CD4-positive, alpha-beta T cell (primary cell): ENCODE measurements at places on chromosomes 11 and 22.

- DNase-seq: no peak
Observed at GRCh38 chr11:112627588-112628045, 333.6 kb upstream of the NCAM1 start.

DNA sequence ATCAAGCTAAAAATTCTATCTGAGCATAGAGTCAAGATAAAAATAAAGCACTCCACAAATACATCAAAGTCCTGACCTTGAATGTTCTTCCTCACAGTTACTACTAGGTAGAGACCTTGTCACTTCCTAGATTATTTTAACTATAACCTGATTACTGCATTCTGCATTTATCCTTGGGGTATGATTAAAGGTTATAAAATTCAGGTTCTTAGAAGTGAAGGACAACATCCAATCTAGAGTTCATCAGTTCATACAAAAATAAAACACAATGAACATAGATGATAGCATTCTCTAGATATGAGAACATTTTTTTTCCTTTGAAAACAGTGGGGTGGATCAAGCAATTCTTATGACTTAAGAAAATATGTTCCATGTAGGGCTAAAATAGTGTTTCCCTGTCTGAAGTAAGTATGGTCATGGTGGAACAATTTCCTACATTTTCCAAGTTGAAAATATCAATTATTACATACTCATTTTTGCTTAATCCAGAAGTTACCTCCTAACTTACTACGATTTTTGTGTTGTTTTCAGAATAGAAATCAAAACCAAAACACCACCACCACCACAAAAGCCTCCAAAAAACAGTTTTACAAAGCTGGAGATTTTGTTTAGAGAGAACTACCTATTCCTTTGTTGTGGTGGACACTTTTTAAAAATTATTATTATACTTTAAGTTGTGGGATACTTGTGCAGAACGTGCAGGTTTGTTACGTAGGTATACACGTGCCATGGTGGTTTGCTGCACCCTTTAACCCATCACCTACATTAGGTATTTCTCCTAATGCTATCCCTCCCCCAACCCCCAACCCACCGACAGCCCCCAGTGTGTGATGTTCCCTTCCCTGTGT, 112.0 kb upstream of the DDI1 start:
- no peak for DNase-seq

GRCh38 chr22:50141462-50141861, 29.1 kb upstream of the PANX2 start:
- no peak for DNase-seq

- peak; percentile 24 for DNase-seq
Observed at GRCh38 chr22:31347251-31348008, 1.3 kb upstream of the PATZ1 start.

DNA sequence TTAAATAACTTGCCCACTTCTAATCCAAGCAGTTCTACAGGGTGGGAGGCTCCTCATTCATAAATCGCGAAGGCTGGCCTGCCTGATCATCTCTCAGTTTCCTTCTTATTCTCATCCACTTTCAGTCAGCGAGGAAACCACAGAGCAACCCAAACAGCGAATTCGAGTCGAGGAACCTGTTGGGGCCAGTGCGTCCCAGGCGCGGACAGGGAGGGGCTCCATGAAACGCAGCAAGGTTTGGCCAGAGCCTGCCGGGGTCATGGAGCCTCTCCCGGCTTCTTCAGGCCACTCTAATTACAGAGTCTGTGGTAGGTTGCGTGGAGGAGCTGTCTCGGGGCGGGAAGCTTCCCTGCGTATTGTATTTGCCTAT, 741 bp upstream of the NAV2 start:
- DNase-seq: no peak

DNA sequence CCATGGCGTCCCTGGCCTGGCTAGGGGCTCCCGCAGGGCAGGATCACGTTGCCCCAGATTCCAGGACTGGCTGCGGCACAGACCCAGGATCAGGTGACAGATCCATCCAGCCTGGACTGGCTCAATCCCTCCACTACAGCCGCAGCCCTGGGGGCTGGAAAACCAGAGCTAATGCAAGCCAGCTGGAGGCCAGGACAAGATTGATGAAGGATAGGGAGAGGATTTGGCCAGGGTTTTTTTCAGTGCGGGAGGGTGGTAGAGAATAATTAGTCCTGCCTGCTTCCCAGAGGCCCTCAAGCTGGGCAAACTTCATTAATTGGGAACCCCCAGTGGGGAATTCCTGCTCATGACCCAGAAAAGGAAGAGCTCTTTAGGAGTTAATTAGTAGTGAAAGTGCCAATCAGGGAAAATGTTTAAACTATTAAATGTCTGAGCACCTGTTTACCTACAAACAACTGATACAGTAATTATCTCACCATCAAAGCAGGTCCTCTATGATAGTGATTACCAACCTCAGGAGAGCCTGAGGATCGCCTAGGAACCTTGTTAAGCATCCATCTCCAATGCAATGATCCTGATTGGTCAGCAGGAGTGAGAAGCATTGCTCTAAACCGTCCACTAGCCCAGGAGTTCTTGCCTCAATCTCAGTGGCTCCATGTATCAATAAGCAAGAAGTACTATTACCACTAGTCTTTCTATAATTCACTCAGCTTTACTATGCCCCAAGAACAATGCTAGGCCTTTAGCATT, 33.0 kb upstream of the MYOD1 start:
- no peak for DNase-seq

DNA sequence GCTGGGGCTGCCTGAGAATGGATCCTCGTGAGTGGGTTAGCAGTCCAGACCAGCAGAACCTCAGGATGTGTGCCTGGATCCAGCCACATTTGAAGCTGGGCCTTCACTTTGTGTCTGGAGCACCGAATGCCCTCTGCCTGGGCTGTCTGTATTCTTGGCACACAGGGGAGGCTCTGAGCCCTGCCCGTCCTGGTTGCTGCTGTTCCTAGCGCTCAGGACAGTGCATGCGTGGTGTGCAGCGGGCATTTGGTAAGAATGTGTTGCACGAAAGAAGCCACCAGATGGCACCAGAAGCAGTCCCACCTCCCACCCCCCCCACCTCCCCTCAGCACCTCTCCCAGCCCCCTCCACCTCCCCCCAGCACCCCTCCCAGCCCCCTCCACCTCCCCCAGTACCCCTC, 4.1 kb upstream of the MAPK11 start:
- no peak for DNase-seq

DNA sequence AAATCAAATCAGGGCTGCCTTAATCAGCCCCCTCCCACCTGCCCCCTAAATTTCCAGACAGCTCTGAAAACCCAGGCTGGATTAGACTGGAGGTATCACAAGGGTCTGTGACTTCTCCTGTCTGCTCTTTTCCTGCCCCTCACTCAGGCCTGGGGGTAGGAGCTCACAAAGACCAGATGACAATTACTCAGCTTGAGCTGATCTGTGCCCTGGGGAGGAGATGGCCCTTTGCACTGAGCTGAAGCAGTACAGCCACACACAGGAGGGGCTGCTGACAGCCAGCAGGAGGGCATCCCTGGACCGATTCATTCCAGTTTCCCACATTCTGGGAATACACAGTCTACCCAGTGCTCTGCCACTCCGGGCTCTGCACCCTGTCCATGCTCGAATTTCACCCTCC, 4.2 kb downstream of the ABCC8 start:
- DNase-seq: no peak

- DNase-seq: no peak
Observed at GRCh38 chr22:36966851-36967540, 52.3 kb downstream of the TST start.
